ENCODE measurements at places on chromosomes 16 and 17.

- peak; percentile 72 for DNase-seq
Measured at GRCh38 chr17:40485851-40486521, 15.4 kb downstream of the TNS4 start.

GRCh38 chr16:83116274-83116892 is 489.6 kb downstream of the CDH13 start:
- DNase-seq = peak; percentile 89

DNA sequence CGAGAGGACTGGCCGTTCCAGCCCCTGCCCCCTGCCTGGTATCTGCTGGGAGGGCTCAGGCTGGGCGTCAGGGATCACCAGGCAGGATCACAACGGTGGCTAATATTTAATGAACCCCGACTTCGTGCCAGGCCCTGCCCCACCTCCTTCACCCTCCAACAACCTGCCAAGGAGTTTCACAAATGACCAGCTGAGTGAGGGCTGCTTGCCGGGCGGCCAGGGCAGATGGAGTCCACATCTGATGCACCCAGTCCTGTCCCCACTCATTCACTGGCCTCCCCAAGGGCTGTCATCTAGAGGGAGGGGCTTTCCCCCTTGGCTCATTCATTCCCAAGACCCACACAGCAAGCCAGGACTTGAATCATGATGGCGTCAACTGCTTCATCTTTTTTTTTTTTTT is 17.5 kb downstream of the UBALD1 start:
- DNase-seq = no peak

GRCh38 chr17:33169580-33170285 is 123.4 kb downstream of the ASIC2 start:
- DNase-seq = no peak

DNA sequence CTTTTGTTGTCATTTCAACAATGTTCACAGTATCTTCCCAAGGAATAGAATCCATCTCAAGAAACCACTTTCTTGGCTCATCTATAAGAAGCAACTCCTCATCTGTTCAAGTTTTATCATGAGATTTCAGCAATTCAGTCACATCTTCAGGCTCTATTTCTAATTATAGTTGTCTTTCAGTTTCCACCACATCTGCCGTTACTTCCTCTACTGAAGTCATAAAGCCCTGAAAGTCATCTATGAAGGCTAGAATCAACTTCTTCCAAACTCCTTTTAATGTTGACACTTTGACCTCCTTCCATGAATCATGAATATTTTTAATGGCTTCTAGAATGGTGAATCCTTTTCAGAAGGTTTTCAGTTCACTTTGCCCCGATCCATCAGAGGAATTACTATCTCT is 102.1 kb downstream of the CDH13 start:
- peak; percentile 95 for DNase-seq

DNA sequence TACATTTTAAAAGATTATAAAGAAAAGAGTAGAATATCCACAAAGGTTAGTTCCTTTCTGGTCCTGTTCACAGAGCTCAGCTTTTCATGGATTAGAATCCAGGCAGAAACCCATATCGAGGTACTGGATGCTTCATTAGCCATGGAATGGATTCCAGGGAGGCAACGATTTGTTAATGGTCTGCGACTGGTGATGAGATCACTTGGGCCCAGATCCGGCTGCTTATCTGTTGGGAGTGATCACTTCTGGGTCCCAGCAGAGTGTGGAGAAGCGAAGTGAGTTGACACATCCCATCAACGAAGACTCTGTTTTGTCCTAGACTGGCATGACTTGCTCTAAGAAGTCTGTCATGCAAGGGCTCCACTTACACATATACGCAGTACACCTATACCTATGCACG is 165.8 kb downstream of the MAF start:
- DNase-seq = no peak

- DNase-seq = no peak
Measured at GRCh38 chr16:50842013-50842505, 100.2 kb downstream of the CYLD start.

DNA sequence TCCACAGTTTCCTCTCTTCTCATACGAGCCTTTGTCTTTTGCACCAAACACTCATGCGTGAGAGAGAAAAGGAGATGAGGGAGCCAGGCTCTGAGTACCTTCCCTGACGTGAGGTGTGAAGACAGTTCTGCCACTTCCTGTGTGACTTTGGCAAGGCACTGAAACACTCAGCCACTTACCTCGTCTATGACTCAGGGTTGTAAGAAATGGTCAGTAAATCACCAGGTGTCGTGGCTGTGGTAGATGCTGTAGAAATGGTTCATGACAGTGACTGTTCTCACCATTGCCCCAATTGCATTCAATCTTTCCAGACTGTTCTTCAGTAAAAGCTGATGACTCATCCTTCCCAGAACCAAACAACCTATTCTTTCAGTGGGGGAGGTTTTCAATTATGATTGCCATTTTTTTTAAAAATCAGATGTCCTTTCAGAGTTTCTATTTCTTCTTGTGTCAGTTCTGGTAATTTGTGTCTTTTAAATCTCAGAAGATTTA is 49.2 kb upstream of the CBFA2T3 start:
- DNase-seq = peak; percentile 72

- peak; percentile 80 for DNase-seq
Measured at GRCh38 chr16:89721546-89722391, 432 bp downstream of the ZNF276 start.

GRCh38 chr16:56933828-56934598 is 2.1 kb downstream of the HERPUD1 start:
- DNase-seq = no peak

- DNase-seq = no peak
Measured at GRCh38 chr16:75398333-75398732, 35.0 kb downstream of the CFDP1 start.

DNA sequence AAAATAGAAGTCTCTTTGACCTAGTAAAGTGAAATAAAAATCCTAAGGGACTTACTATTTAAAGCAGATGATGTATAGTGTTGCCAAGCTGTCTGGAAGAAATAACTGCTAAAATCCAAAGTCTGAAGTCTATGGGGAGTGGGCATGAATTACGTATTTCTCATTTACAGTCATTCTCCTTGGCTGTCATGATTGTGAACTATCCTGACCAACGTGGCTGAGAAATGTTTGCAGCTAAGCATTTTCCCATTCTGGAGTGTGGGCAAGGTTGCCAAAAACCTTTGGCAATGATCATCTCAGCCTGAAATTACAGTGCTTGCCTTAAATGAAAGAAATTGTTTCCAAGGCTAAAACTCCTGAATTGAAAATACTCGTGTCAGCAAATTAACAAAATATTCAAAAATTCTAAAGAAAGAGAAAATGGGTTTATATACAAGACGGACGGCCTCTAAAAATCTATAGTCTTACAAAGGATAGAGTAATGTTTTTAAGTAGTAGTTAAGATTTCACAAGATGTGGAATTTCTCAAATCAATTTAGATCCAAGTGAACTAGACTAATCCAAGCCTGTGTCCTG is 77.0 kb downstream of the CACNG1 start:
- no peak for DNase-seq

DNA sequence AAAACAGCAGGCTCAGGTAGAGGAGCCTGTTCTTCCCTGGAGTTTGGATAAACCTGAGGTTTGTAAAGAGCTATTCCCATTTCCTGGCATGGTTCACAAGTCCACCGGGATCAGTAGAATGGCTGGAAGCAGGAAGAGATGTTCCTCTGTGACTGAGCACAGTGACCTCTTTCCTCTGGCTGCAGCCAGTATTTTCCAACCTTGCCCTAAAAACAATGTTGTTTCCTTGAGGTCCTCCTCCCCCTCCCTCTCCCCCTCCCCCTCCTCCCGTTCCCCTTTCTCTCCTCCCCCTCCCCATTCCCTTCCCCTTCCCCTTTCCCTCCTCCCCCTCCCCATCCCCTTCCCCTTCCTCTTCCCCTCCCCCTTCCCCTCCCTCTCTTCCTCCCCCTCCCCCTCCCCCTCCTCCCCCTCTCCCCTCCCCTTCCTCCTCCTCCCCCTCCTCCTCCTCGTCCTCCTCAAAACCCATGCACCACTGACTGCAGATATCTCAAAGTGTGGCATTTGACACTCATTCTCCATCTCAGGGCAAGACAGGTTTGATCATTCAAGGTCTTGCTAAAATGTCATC is 58.9 kb upstream of the MON1B start:
- no peak for DNase-seq

- DNase-seq = no peak
Measured at GRCh38 chr17:1315891-1316403, 36.5 kb downstream of the TRARG1 start.

- DNase-seq = no peak
Measured at GRCh38 chr17:2402544-2402943, 1.7 kb upstream of the MNT start.

DNA sequence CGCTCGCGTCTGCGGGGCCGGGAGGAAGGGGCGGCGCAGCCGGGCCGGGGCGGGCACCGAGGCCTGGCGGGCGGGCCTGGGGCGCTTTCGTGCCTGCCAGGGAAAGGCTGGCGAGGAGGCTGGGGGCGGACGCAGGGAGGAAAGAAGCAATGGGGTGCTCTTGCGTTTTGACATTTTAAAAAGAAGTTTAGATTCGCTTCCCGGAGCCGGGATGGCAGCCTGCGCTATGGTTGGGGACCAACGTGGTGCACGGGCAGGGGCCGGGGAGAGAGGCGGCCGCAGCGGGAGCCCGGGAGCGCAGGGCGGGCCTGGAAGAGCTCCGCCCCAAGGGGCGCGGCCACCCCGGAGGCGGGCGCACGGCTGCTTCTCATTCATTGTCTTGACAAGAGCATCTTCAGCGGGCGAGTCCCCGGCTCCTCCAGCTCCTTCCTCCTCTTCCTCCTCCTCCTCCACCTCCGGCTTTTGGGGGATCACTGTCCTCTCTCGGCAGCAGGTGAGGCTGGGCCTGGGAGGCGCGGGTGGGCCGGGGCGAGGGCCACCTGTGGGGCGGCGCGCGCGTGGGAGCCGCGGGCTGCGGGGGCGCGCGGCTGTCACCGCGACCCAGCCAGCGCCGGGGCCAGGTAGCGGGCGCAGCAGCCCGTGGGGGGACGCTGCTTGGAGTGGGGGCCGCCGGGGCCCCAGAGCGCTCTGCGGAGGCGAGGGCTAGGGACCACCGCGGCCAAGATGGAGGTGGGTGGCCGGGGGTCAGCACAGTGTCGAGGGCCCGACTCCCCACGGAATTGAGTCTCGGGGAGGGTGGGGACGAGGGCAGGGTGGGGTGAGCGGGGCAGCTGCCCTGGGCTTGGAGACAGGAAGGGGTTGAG is at the start of gene CORO1A:
CORO1A (plus strand) TSS at position 370 of the 863 bp plus-strand sequence. CDS start 1,608 bp downstream, outside the sequence.
- peak; percentile 80 for DNase-seq

- DNase-seq = no peak
Measured at GRCh38 chr16:87586201-87586782, 16.0 kb upstream of the JPH3 start.

GRCh38 chr16:86714166-86714565 is 135.8 kb downstream of the FOXL1 start:
- DNase-seq = no peak

DNA sequence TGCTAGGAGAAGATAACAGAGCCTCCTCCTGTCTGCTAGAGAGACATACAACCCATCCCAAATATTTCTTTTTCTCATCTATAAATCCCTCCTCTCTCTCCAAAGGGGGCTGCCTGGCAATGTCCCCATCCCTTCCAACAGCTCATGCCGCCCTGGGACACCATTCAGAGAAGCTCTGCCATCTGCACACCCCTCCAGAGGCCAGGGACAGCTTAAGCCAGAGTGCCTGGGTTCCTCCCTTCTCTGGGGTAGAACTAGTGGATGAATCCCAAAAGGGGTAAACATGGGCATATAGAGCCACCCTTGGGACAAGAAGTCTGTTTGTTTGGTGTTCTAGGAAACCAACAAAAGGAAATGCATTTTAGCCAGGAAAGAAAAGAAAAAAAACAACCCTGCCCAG is 2.6 kb upstream of the LPO start:
- DNase-seq = no peak

- no peak for DNase-seq
Measured at GRCh38 chr17:61408151-61409041, 8.8 kb downstream of the TBX2 start.

GRCh38 chr17:63311416-63311937 is 134.6 kb downstream of the CYB561 start:
- DNase-seq = peak; percentile 85

GRCh38 chr17:66190738-66191592 is 968 bp downstream of the CEP112 start:
- DNase-seq = no peak

DNA sequence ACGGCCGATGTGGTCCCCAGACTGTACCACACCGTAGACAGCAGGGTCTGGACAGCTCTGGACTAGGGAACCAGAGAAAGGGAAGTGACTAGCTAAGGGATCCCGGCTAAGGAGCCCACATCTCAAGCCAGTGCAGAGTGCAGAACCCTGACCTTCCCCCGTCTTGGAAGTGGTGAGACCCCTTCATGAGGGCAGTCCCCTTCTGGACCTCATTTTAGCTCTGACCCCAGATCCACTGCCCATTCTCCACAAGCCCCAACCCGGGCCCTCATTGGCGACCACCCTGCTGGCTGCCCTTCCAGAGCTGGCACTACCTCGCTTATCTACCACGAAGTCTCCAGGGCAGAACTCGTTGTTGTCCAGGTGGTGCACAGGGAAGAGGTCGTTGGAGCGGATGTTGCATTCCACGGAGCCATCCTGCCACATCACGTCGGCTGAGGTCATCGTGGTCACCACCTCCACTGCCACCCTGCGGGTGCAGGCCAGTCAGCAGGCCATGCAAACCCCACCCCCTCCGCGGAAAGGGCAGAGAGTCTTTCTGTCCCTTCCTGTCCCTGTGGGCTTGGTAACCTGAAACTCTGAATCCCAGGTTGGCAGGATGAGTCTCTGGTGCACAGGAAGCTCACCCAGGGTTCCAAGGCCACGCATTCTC is 14.2 kb downstream of the SPHK1 start:
- peak; percentile 21 for DNase-seq

DNA sequence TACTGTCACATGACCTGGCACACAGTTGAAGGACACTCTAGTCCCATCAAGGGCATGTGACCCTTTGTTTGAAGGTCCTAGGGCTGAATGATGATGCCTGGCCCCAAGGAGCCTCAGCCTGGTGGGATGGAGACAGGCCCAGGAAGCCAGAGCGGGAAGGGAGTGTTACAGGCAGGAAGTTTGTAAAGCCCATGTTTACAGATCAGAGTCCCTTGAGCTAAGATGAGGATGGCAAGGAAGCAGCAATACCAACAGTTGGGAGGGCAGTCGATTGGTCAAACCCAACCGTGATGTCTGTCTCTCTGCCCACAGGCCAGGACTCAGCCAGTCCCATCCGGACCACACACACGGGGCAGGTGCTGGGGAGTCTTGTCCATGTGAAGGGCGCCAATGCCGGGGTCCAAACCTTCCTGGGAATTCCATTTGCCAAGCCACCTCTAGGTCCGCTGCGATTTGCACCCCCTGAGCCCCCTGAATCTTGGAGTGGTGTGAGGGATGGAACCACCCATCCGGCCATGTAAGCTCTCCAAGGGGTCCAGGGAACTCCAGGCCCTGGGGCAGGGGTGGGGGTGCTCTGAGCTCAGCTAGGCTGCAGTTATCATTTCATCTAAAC is 2.5 kb downstream of the CES2 start:
- DNase-seq = no peak

- no peak for DNase-seq
Measured at GRCh38 chr17:7705269-7706255, 560 bp downstream of the EFNB3 start.

GRCh38 chr17:63974594-63975192 is 2.0 kb upstream of the SCN4A start:
- peak; percentile 11 for DNase-seq

GRCh38 chr17:39246274-39246673 is 20.5 kb upstream of the STAC2 start:
- no peak for DNase-seq
